EH (cell line): ENCODE measurements at places on chromosomes 16 and 17.

DNA sequence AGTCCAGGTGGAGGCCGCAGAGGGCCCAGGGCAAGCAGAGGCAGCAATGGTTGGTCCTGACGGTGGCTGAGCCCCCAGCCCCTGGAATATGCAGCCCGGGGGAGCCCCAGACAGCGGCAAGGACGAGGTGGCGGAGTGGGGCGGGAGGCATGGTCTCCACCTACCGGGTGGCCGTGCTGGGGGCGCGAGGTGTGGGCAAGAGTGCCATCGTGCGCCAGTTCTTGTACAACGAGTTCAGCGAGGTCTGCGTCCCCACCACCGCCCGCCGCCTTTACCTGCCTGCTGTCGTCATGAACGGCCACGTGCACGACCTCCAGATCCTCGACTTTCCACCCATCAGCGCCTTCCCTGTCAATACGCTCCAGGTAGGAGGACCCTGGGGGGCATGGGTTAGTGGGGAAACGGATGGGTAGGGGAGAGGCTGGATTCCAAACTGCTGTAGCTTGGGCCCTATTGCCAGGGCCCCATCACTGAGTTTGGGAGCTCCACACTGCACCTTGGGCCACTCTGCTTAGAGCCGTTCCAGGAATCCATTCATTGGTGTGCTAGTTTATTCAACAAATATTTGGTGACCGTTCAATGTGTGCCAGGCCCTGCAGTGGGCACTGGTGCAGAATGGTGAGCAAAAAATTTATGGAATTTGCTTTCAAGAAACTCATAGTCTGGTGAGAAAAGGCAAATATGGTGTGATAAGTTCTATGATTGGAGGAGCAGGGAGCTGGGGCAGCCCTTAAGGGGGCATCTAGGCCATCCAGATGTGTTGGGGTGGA lies 3.8 kb downstream of the RASL10B start:
- DNase-seq, result no peak

- DNase-seq, result no peak
These were observed 23.9 kb upstream of the ARHGAP23 start for GRCh38 chr17:38404174-38404943.

GRCh38 chr17:62859146-62859545 lies 51.0 kb upstream of the MARCHF10 start:
- DNase-seq, result peak; percentile 9

DNA sequence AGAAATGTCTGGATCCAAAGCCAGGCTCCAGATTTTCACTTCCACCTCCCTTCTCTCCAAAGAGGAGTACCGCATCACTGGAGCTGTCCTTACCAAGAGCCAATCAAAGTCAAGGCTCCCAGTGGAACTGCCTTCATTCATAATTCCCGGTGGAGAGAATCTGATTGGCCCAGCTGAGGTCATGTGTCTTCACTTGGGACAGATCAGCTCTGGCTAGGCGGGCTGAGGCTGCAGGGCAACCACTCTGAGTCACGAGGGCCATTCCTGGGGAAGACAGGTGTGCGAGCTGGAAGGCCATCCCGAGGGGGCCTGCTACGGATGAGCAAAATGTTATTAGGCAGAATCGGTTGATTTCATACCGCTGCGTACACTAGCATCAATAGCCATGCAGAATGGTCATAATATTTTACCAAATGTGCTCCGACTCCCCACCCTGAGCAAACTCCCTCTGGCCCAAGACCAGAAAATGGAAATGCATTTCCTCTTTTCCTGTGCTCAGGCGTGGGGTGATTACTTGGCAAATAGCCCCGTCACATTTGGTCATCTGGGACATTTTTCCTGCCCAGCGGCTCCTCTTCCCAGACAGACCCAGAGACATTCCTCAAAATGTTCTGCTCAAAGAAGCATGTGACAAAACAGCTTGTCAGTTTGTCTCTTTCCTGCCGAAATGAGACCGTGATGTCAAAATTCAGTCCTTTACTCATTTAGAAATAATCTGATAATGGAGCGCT lies 111.1 kb downstream of the AIPL1 start:
- peak; percentile 1 for DNase-seq

DNA sequence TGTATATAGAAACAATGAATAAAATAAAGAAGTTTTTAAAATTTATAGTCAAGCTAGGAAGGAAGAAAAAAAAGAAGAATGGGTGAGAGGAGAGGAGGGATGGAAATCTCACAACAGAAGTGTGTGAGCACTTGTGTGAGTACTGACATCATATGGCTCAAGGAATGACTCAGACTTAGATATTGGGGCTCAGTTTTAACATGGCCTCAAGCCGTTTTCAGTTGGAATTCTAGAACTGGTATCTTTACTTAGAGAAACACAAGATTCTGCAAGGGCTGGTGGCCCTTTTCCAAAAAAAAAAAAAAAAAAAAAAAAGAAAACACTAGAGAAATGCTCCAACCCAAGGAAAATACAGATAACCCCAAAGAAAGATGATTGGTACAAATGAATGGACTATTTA lies 55.1 kb downstream of the STXBP4 start:
- DNase-seq, result peak; percentile 12

- no peak for DNase-seq
These were observed 1.6 kb upstream of the ETV4 start for GRCh38 chr17:43547659-43548256.

GRCh38 chr17:46977348-46977747 lies 1.7 kb downstream of the RPRML start:
- peak; percentile 41 for DNase-seq

DNA sequence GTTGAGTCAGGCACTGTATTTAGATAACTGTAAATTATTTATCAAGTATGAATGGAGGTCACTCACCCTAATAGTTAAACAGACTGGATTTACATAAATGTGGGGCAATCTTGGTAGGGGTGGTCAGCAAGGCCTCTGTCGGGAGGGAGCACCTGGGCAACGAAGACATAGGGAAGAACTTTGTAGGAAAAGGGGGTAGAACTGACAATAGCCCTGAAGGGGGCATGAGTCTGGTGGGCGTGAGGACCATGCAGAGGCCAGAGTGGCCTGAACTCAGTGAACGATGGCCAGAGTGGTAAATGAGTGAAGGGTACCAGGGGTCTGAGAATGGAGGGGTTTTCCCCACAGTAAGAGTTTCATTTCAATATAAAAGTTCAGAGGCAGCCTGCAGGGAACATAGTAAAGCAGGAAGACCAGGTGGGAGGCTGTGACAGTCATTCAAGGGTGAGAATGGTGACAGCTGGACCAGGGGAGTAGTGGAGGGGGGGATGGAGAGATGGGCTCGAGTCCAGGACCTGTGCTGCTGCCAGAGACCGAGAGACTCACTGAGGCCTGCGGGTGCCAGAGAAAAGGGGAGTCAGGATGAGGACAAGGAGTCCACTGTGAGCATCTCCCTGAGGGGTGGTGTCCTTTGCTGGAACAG lies 2.9 kb downstream of the C17orf67 start:
- DNase-seq, result no peak

- DNase-seq, result no peak
These were observed 2.4 kb upstream of the SLC5A10 start for GRCh38 chr17:18949566-18949965.

DNA sequence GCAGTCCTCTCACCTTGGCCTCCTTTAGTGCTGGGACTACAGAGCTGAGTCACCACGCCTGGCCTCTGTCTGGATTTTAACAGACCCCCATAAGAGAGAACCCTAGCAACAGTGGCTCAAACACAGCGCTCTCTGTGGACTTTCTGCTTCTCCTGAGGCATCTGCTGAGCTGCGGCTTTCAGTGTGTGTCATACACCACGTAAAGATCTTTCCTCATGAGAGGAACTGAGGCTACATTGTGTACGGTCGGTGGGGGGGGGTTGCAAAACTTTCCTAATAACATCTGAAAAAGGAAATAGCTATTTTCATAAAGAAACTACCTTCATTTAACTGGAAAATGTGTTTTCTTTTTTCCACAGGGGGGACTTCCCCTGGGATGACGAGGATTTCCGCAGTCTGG lies 32.9 kb downstream of the DEF8 start:
- no peak for DNase-seq

DNA sequence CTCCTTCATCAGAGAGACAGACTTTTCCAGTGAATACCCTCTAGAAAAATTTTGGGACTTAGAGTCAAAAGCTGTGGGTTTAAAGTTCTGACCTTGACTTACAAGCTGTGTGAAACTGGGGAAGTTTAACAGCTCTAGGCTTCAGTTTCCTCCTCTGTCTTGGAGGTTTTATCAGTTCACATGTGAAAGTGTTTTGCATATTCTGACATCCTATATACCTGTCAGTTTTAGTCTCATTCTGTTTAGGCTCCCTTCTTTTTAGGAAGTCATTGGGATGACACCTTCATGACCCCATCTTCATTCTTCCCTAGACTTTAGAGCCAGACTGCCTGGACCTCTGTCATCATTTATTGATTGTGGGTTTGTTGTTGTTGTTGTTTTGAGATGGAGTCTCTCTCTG lies 44.4 kb downstream of the YPEL2 start:
- DNase-seq, result no peak

- DNase-seq, result peak; percentile 67
These were observed 470 bp downstream of the MLYCD start for GRCh38 chr16:83899272-83899897.

DNA sequence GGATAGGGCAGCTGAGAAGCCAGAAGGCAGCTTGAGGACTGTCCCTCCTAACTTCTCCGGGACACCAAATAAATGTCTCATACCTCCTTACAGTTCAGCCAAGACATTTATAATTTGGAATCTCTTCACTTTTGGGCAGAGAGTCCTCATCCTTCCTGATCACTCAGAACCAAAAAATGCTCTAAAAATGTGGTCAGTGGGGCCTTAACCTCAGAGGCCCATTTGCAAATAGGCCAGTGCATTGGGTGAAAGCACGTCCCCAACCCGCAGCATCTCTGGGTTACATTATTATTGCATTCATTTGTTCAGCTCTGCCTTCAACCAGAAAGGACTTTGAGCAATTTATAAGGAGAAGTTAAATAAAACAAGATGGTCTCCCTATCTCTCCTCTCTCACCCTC lies 112.4 kb upstream of the IRX3 start:
- DNase-seq, result peak; percentile 49

DNA sequence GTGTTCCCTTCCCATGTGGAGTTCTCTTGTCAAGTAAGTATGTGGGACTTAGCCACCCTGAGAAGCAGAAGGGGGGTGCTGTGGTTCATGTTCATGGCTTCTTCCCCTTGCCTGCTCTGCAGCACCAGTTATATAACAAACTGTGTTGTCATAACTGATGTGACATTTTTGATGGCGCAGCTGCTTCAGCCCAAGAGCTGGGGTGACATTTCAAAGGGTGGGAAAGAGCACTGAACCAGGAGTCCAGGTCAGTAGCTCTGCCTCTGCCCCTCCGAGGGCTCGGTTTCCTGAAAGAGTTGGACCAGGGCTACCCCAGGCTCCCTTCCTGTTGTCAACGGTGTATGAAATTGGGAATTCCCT lies 7.4 kb downstream of the GNAO1 start:
- no peak for DNase-seq

DNA sequence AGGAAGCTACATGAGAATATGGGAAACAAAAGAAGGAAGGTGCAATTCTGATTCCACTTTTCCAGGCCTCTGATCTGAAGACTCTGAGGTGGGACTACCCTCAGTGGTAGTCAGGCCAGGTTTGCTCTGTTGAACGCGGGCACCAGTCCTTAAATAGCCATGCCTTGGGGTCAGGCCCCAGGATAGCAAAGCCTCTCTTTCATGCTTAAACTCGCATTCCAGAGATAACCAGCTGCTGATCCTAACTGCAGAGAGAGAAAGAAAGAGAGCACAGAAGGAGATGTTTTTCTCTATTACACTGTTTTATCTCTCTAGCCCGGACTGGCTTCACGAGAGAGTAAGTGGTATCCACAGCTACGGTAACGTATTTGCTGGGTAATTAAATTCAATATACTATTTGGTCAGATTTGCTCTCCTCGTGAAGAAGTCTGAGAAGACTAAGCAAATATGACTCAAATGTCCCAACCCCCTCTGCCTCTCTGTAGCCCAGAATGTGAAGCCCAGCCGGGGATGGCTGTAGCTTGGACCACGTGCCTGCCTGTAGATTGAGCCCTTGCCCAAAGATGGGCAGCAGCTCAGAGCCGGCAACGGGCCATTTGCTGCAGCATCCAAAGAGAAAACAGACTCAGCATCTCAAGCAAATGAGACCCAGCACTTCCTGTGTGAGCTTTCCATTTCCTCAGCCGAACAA lies 122.2 kb downstream of the SMG6 start:
- peak; percentile 99 for DNase-seq
